Right ventricle myocardium superior (tissue), 1 donor: ENCODE measurements at places on chromosomes 7 and 10. TPM values are rescaled to one million over a fixed set of nuclear protein-coding genes. Genes with fewer than 3 reads are reported as not detected.

GRCh38 chr10:116611153-116611545, 9.6 kb upstream of the PNLIPRP2 start:
- DNase-seq, result no peak

- peak; percentile 82 for DNase-seq
These were observed 41.8 kb downstream of the FAM20C start for GRCh38 chr7:234051-234707.

DNA sequence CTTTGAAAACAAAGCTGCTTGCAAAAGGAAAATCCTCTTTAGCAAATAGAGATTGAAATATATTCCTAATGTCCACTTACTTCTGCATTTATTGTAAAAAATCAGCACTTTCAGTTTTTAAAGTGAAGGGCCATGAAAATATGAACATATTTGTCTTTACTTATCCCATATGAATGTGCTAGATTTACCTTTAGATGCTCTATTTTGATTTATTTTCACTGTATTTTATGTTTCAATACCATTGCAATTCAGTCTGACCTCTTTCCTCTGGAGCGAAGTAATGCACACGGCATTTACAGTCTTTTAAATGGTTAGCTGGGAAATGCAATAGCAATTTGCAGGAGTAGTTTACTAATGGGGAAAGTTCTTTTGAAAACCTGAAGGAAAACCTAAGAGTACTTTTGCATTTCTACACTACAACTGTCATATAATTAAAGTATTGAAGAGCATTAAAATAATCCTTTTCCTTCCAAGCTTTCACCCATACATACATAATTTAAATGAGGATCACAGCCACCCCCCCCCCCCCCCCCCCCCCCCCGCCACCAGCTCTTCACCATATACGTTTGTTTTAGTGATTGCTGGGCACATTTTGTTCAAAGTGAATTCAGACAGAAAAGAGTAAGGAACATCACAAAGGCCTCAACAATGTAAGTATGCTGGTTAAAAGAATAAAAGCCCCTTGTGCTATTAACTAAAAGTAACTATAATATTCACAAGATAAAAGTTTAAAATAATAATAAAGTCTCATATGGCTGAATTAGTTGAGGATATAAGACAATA, 3.5 kb downstream of the SKIDA1 start:
- DNase-seq, result no peak

GRCh38 chr10:48608976-48609375, 4.1 kb upstream of the ARHGAP22 start:
- DNase-seq, result no peak

DNA sequence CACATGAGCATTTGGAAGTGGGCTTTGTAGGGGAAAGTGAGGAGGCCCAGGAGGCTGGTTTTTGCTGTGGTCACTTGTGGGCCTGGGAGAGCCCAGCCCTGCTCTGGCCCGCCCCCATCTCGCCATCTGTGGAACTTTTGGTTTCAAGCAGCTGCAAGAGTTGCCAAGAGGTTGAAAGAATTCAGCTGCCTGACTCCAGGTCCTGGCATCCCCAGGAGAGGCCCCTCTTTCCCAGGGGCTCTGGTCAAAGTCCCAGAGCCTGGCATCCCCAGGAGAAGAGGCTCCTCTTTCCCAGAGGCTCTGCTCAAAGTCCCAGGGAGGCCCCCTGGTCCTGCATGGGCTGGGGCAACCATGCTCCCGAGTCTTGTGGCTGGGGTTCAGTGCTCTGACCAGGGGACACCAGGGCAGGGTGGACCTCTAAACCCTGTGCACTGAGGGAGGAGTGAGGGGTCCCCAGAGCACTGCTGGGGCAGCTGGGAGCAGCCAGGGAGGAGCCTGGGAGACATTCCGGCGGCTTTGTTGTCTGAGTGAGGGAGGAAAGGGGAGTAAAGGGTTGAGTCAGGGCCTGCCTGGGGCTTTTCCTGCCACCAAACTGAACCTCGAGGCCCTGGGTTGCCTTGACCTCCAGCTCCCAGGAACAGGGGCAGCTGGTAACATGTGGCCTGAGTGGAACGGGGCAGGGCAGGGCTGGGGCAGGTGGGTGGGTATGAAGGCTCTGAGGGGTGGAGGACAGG, 27.7 kb upstream of the CSGALNACT2 start:
- peak; percentile 65 for DNase-seq

- DNase-seq, result no peak
These were observed 16.8 kb downstream of the AOAH start for GRCh38 chr7:36707465-36707864.

DNA sequence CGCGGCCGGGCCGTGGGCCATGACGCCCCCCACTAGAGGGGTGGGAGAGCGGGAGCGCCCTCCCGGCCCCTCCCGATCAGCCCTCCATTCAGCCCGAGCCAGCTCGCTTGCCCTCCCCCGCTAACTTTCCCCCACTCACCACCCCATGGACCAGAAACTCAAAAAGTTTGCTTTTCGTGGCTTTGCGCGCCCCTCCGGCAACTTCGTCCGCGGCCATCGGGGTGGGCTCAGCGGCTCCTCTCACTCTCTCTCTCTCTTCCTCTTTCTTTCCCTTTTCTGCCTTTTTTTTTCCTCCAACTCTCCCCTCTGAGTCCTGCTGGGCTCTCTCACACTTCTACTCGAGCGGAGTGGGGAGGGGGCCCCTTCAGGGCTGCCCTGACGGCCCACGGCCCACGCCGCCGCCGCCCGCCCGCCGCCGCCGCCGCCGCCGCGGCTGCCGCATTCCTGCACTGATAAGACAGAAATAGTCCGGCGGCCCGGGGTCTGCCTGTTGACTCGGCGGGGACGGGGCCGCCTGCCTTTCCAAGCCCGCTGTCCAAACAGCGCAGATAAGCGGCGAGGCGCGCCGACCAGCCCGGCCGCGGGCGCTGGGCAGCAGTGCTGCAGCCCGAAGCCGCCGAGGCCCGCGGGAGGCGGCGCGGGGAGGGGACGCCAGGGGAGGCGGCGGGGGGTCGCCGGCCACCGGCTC, at the start of gene SMARCD3:
Gene SMARCD3 (minus strand): TSS at position 349 of the 688 bp plus-strand sequence. CDS start 132 bp downstream, at position 217.
- peak; percentile 87 for DNase-seq

- no peak for DNase-seq
These were observed 128.8 kb upstream of the GPR26 start for GRCh38 chr10:123537188-123537961.

DNA sequence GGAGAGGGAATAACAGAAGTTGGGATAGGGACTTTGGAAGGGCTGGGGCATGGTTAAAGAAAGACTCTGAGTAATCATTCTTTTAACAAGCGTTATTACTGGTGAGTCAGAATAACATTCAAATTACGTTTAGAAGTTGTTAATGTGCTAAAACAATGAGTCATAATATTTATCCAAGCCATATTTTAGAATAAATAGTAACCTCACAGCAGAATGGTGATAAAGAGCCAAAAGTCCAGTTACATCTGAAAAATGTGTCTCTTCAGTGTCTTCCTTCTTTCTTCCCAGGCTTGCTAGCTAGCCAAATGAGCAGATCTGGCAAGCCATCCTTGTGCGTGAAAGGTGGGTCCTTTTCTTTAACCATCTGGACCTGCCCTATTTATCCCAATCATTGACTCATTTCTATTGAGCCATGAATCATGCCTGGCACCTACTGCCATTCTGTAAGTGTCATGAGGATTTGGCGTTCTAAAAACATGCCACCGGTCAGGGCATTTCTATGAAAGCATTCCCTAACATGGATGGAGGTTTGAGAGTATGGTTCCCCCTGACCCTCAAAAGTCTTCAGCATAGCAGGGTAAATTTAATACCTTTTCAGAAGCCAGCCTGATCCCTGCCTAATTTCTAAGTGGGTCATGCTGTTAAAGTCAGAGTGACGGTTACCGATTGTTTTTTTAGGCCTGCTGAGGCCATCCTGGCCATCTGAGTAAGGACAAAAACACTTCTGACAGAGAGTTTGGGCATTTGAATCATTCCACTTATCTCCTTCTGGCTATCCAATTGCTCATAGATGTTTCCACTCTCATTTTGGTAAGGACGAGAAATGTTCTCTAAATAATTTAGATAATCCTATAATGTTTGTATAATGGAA, 26.9 kb downstream of the MYPN start:
- no peak for DNase-seq

- no peak for DNase-seq
These were observed 26.5 kb upstream of the TOMM7 start for GRCh38 chr7:22849172-22849571.

DNA sequence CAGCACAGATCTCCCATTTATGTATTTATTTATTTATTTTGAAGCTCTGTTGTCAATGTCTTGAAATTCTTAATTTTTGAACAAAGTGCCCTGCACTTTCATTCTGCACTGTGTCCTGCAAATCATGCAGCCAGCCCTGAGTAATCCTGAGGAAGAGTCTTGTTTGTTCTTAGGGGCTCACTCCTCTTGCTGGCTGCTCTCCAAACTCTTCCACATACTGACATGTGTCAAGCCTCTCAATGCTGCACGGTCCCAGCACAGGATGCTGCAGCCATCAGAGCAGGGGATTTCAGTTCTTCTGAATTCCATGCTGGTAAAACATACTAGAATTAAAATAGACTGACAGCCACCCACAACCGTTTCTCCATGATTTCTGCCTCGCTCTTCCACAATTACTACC, 207.2 kb downstream of the PARD3 start:
- DNase-seq, result no peak

DNA sequence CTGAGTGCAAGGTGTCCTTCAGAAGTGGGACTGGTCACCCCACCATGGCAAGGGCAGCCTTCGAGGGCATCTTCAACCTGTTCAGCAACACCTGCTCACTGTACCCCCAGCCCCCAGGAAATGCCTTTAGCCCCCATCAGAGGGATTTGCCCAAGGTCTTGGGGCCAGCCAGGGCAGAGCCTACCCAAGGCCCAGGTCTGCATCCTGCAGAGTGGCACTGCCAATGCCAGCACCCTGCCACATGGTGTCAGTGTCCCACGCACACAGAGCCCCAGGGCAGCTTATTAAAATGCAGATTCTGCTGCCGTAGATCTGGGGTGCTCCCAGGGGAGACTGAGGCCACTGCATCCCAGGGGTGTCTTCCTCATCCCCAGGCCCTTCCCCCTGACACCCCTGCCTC, 106.2 kb upstream of the KCTD7 start:
- DNase-seq, result no peak

- no peak for DNase-seq
These were observed 1127.7 kb downstream of the REEP3 start for GRCh38 chr10:64648915-64649314.

DNA sequence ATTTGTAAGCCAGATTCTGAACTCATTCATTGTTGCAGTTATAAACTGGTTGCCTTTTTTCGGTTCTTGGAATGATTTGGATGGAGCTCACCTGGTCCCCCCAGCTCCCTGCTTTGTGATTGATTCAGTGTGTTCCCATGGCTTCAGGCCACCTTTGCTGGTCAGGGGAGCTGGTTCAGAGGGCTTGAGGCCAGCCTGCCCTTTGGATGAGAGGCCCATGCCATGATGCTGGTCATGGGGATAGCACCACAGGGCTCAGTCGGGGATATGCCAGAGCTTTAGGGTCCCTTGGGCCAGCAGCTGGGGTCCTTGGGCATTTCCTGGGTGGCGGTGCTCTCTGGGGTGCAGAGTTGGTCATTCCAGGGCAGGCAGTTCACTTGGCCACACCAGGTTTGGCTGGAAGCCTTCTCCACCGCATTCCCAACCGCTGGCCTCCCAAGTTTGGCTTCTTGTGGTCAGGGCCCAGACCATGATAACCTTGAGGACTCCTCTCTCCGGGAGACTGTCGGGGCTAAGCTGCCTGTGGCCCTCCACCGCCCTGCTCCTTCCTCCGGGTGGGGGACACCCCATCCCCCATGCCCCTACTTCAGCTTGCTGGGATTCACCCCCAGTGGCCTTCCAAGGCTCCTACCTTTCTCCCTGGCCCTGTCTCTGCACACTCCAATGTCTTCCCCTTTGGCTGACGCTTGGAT, 65.1 kb downstream of the MGMT start:
- no peak for DNase-seq

DNA sequence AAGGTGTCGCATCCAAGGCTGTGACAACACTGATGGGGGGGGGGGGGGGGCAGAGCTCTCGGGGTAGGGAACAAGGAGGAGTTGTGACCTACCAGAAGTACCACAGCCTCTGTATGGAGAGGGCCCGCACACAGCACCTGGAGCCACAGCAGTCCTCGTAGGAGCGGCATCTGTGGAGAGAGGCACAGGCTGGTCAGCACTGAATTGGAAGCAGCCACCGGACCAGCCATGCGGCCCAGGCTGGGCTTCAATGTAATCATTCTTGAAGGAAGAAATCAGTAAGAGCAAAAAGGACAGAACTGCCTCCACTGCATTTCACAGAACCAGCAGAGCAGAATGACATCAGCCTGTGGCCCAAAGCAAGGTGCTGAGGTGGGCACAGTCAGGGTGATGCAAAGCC, 74.8 kb downstream of the VOPP1 start:
- DNase-seq, result no peak

GRCh38 chr10:89399956-89400355, 7.5 kb downstream of the IFIT1 start:
- no peak for DNase-seq

DNA sequence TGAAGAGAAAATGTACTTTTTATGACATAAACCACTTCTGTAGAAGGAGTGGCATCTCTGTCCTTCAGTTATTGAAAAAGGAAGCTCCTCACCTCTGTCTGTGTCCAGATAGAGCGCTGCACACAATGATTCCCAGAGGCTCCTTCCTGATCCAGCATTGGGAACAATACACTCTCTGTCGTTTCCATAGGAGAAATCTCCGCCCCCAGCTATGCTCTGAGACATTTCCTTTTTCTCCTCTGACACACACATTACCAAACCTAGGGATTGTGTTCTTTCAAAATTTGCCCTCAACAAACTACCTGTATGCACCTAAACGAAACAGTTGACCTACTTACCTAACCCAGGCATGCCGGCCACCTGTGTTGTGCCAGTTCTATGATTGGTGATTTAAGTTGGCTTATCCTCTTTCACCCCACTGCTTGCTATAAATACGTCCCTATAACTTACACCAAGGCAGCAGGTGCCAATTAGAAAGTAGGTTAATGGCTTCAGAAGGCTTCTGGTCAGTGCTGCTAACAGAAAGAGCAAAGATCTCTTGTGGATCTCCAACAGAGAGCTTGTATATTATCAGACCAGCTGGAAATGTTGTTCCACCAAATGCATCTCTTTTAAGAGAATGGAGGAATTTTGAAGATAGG, 140.1 kb upstream of the JCAD start:
- DNase-seq, result no peak

- DNase-seq, result no peak
These were observed 75.5 kb downstream of the CARD11 start for GRCh38 chr7:2968176-2968575.

DNA sequence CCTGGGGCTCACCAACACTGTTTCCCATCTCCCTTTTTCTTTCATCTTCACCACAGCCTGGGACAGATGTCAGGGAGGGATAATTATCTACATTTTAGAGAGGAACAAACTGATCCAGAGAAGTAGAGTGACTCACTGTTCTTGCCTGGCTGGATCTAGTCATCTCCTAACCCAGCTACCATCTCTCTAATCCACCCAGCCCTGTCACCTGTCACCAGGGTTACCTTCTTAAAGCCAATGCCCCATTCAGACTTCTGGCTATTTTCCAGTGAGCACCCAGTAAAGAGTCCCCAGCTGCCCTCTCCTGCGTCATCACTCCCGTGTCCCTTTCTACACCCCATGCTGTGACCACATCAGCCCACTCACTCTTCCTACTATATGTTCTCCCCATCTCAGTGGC, 68.4 kb upstream of the DUSP5 start:
- DNase-seq, result no peak

GRCh38 chr10:36448760-36449691, 676.4 kb upstream of the ANKRD30A start:
- no peak for DNase-seq

The OPALIN gene
- not detected for total RNA-seq

The MMRN2 gene
- total RNA-seq, result 33.5 TPM

The DKK1 gene
- total RNA-seq, result not detected

The RHBDD2 gene
- 16.3 TPM for total RNA-seq

The PHYHIPL gene
- not detected for total RNA-seq

The LRRN3 gene
- total RNA-seq, result 14.8 TPM

The COX19 gene
- total RNA-seq, result 8.0 TPM

The TMEM243 gene
- total RNA-seq, result 4.8 TPM

The LRRTM3 gene
- total RNA-seq, result not detected

The ZNF107 gene
- total RNA-seq, result 0.94 TPM

The LLCFC1 gene
- total RNA-seq, result not detected
